ENCODE measurements at places on chromosomes 5 and 9. TPM values are rescaled to one million over a fixed set of nuclear protein-coding genes. Genes with fewer than 3 reads are reported as not detected.

The SPRY4 gene
- total RNA-seq: 0.93 TPM

GRCh38 chr5:29304545-29304944 is 1888.9 kb upstream of the CDH6 start:
- no peak for DNase-seq

The BHMT gene
- total RNA-seq: not detected

DNA sequence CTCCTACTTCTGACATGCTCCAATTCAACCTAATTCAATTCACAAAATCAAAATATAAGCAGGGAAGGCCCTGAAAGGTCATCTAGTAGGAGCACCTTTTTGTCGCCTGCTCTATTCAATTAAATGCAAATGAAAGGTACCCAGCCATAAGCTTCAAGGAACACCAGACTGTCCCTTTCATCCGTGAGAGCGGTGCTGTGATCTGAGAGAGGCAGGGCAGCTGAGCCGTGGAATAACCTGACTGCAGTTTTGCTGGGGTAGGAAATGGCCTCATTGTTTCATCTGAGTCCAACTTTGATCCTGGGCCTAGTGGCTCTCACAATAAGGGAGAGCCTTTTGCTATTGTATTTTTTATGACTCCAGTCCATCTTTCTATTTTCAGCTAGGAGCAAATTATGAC is 39.8 kb upstream of the GLRA1 start:
- DNase-seq: no peak

DNA sequence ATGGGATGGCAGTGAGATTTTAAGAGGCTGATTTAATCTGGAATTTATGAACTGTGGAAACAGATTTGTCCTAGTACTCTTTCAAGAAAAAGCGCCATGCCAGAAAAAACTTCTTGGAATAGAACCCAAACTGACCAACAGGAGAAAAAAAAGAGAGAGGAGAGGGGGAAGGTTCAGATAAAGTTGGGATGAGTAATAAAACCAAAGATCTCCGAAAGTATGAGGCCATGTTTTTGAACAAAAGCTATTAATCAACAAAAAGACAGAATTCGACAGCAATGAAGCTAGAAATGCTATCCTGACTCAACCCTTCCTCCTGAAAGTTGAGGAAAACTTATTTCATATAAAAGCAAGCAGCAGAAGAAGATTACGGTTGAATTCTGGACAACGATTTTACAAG is 135.5 kb downstream of the CEMIP2 start:
- no peak for DNase-seq

- no peak for DNase-seq
These were observed 341.4 kb upstream of the PRR16 start for GRCh38 chr5:120122703-120123102.

The TRIM14 gene
- 54.6 TPM for total RNA-seq

GRCh38 chr9:77649109-77649812 is 1.1 kb upstream of the GNA14 start:
- no peak for DNase-seq

DNA sequence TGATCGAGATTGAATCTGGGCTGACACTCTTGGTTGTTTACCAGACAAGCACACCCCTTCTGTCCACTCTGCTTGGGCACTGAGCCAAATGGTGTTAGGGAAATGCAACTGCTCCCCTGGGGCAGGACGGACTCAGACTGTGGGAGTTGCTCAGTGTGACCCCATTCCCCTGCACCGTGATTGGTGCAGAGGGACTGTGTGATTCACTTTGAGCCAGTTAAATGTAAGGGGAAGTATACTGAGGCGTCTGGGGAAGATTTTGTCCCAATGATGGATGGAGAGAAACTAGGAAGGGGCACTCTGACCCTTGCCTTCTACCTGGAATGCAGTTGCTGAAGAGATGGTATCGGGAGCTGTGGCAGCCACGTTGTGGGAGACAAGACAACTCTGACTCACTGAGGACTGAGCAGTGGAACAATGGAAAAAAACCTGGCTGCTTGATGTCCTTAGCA is 196.0 kb upstream of the ANKRD55 start:
- no peak for DNase-seq

DNA sequence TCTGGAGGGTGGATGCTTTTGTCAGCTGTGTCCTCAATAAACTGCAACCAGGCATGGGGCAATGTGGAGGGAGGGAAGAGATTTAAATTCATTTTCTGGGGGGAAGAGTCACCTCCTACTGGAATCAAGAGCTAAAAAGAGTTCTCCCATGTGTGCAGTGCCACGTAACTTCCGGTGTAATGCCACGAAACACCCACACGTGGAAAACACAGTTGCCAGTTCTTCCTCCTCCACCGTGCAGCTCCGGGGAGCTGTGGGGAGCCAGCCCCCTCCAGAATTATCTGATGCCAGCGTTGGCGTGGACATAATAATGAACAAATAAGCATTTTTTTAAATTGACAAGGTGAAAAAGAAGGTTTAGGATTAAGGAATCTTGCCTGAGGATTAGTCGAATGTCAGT is 32.1 kb upstream of the MED10 start:
- no peak for DNase-seq

DNA sequence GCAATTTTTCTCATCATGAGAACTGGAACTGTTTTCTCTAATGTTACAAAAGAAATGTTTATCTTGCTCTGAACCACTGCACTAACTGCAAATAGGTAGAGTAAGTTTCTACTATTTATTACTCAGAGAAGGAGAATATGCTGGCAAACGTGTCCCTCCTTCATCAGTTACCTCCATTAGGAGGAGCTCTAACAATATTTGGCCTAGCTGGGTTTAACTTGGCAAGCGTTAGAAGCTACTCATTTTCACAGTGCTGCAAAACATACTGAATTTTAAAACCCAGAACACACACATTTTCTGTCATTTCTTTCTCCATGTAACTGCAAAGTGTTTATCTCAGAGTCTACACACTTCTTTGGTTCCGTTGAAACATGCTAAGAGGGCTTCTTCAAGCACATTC is 101.0 kb upstream of the GABRG2 start:
- DNase-seq: no peak

DNA sequence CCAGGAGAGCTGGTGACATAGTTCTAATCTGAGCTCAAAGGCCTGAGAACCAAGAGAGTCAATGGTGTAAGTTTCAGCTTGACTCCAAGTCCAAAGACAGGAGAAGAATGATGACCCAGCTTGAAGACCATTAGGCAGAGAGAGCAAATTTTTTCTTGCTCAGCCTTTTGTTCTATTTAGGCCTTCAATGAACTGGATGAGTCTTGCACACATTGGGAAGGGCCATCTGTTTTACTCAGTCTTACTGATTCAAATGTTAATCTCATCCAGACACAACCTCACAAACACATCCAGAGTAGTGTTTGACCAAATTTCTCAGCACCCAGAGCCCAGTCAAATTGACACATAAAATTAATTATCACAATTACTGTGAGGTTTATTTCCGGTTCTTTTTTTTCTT is 7.1 kb upstream of the BTF3 start:
- DNase-seq: no peak

DNA sequence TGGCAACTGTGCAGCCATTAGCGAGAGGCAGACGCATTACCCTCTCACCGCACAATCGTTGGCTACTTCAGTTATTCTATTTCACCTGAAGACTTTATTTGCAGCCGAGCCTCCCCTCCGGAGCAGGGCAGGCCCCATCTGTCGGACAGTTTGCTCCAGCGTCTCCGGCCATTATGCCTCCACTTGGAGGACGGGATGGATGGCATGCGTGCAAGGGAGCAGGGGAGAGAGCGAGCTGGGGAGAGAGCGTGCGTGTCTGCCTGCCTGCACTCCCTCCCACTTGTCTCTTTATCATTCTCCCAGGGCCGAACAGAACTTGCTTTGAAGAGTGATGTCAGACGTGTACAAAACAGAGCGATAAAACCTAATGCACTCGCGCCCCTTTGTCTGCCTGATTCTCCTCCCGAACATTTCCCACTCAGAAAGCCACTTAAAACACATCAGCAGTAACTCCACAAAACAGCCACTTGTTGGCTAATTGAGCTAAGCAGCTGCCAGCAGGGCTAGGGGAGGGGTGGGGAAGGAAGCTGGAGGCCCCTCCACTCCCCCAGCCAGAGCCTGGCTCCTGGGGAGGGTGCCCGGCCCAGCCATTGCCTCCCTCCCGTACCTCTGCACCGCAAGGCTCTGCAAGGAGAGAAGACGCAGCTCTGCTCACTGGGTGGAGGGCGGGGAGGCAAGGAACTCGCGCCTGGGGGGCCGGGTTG is 43.4 kb upstream of the FUBP3 start:
- DNase-seq: no peak

The WNK2 gene
- 4.6 TPM for total RNA-seq

- DNase-seq: peak; percentile 20
These were observed 1.9 kb downstream of the NOTCH1 start for GRCh38 chr9:136543830-136544547.
